CD4-positive, alpha-beta T cell treated with Interleukin-15 for 1 hour (primary cell): ENCODE measurements at places on chromosomes 7 and 10.
A peak's percentile ranks its signal among the peaks of the same experiment; 100 is the strongest.

DNA sequence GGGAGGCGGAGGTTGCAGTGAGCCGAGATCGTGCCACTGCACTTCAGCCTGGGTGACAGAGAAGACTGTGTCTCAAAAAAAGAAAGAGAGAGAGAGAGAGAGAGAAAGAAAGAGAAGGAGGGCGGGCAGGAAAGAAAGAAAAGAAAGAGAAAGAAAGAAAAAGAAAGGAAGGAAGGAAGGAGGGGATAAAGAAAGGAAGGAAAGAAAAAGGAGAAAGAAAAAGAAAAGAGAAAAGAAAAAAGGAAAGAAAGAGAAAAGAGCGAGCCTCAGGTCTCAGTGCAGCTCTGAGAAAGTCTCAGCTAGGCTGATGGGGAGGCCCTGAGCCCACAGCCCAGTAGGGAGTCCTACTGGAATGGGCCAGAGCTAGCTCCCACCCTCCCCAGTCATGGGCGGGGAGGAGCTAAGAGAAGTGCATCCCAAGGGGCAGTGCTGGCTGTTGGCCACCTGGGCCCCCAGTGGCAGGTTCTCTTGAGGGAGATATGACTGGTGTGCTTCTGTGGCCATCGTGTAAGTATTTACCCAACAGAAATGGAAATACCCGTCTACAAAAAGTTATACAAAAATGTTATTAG lies 69.3 kb downstream of the ABRAXAS2 start:
- DNase-seq = no peak

- no peak for DNase-seq
Observed at GRCh38 chr10:132096223-132096622, 30.5 kb downstream of the JAKMIP3 start.

- DNase-seq = no peak
Observed at GRCh38 chr10:129207297-129207696, 259.7 kb upstream of the MGMT start.

DNA sequence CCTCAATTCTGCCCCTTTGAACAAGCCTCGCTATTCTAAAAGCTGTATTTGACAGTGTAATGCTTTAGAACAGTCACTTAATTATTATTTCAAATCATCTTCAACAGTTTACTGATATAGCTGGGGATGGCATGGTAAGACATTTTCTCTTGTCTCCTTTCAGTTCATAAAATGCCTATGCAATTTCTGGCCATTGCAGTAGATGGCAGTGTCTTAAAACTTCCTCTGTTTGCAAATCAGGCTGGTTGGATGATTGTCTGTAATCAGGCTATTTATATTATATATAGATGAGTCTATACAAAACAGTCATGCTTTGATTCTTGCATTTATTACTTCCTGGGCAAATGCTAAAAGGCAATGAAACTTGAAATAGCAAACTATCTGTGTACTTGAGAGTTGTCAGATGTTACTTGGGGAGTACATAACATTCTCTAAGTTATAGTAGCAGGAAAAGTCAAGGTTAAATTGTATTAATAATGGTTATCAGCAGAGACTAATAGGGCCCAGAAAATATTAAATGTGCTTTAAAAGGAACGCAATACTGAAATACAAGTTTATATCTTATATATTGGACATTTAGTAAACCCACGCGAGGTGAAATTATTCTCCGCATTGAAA lies 55.5 kb upstream of the LHFPL3 start:
- no peak for DNase-seq

- peak; percentile 9 for DNase-seq
Observed at GRCh38 chr10:132708441-132708840, 77.5 kb downstream of the NKX6-2 start.

- no peak for DNase-seq
Observed at GRCh38 chr7:134601459-134601858, 45.2 kb upstream of the BPGM start.
